Activated gamma-delta T cell (primary cell): ENCODE measurements at places on chromosomes 5 and 9.

- no peak for DNase-seq
Measured at GRCh38 chr5:3596261-3596825, 711 bp downstream of the IRX1 start.

GRCh38 chr5:5810461-5810860, 388.0 kb downstream of the ICE1 start:
- DNase-seq = no peak

DNA sequence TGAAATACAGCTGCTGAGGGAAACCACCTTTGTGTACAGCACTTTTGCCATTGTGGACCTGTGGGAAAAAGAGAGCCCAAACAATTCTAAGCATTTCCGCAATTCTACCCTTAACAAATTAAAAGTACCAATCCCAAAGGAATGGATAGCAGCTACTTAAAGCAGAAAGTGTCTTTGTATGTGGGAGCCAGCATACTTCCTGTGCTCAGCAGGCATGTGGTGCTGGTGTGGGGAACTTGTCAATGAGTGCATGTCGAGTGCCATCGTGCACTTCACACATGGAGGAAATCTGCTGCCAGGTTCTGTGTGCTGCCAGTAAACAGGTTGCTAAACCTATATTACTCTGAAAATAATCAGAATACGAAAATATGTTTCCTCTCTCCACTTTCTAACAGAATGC, 399.0 kb downstream of the LRRC70 start:
- DNase-seq = no peak

- no peak for DNase-seq
Measured at GRCh38 chr5:96198356-96199058, 234.5 kb downstream of the PCSK1 start.

DNA sequence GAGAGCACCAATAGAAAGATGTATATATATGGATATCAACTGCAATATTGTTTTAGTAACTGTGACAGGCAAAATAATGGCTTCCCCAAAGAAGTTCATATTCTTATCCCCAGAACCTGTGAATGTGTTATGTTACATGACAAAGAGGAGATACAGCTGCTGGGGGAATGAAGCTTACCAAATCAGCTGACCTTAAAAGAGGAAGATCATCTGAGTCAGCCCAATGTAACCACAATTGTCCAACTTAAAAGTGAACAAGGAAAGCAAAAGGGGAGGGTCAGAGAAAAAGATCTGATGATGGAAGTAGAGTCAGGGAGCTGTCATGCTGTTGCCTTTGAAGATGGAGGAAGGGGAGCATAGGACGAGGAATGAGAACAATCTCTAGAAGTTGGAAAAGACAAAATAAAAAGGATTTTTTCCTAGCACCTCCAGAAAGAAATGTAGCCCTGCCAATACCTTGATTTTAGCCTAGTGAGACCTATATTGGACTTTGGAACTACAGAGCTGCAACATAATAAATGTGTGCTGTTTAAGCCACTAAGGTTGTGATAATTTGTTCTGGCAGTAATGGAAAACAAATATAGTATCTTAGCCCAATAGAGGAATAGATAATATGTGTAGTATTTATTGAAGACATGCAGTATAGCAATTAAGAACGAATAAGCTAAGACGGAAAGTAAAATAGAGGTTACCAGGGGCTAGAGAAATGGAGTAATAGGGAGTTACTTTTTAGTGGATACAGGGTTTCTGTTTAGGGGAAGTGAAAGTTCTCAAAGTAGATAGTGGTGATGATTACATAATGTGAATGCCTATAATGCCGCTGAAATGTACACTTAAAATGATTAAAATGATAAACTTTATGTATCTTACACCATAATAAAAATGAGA, 115.9 kb downstream of the PIK3R1 start:
- no peak for DNase-seq

- no peak for DNase-seq
Measured at GRCh38 chr5:109947667-109948066, 257.9 kb downstream of the MAN2A1 start.

- DNase-seq = no peak
Measured at GRCh38 chr5:59021286-59021673, 438.4 kb downstream of the RAB3C start.

DNA sequence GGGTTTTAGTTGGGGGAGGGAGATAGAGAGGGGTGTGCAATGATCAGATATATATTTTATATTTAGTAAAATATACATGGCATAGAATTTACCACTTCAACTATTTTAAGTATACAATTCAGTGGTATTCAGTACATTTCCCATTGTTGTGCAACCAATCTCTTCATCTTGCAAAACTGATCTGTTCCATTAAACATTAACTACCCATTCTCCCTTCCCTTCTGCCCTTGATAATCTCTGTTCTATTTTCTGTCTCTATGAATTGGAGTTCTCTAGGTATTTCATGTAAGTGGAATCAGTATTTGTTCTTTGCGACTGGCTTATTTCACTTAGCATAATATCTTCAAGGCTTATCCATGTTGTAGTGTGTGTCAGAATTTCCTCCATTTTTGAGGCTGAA, 38.6 kb downstream of the TGFBI start:
- DNase-seq = no peak
